Mucosa of descending colon (tissue), 3 donors: ENCODE measurements at places on chromosomes 5 and 9. TPM values are rescaled to one million over a fixed set of nuclear protein-coding genes. Genes with fewer than 3 reads are reported as not detected.
A peak's percentile ranks its signal among the peaks of the same experiment; 100 is the strongest.

HAPLN1 gene
- 0.93 TPM for total RNA-seq

LSM11 gene
- 4.7 TPM for total RNA-seq

THBS4 gene
- total RNA-seq, result 26.2 TPM

PGGT1B gene
- total RNA-seq, result 75.8 TPM

SPINK14 gene
- not detected for total RNA-seq

PNPLA7 gene
- total RNA-seq, result 17.2 TPM

IFNW1 gene
- not detected for total RNA-seq

KCTD16 gene
- 0.22 TPM for total RNA-seq

C9orf153 gene
- total RNA-seq, result not detected

DNA sequence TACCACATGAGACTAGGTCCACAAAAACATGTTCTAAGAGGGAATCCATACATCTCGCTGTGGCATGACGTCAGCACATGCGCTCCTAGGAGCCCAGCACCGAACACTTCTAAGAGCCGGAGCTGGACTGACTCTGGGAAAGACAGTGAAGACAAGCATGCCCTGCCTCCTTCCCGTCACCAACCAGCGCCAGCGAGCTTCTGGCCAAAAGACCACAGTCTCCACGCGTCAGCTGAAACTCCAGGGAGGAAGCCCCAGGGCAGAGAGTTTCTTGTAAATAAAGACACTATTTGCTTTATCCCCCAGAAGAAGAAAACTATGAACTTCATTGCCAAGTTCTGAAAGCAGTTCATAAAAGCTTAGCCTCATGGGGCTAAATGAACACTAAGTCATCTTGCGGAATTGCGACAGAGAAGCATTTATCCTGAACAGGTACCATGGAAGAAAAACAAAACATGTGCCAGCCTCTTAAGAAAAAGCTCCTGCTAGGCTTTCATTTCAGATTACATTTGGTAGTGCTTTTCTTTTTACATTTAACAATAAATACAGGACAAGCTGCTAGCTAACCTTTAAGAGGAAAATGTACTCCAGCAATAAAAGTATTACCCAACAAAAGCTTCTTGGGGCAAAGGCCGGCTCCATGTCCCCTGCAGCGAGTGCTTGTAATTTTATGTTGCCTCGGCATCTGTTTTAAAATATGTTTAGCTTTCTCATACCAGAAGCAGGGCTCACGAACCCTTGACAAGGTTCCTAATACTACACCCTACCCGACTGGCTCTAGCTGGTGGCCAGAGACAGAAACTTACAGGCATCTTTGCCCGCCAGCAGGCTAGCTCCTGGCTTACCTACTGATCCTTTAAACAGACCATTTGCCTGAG is 96.5 kb downstream of the PRRT1B start:
- DNase-seq, result peak; percentile 70

DNA sequence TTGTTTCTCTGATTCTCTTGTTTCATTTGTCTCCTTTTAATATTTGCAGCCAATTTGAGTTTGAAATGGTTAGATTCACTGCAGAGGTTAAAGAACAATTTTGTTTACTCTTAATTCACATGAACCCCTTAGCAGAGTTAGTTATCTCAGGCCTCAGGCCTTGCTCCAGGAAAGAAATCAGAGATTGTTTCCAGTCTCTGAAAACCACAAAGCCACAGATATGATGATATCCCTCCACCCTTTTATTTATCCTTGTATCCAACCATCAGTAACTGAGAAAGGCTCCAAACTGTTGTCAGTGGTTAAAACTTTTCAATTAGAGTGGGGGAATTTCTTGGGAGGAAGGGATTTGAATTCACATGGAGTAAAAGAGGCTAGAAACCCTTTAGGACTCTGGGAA is 406.0 kb upstream of the DMAC1 start:
- DNase-seq, result no peak

DNA sequence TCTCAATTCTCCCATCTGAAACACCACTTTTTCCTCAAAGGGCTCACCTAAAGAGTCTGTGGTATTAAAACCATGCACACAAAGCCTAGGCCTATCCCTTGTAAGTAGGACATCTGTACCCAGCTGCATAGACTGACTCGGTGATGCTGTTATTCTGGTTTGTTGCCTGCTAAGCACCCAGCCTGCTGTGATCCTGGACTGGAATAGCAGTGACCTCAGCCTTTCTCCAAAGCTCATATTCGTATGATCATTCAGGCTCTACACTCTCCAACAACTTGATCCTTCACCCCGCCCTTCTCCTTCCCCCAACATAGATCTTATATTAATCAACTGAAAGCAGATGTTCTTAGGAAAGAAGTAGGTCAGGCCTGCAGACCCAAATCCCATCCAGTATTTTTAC is 81.4 kb upstream of the WWC1 start:
- DNase-seq, result no peak

DNA sequence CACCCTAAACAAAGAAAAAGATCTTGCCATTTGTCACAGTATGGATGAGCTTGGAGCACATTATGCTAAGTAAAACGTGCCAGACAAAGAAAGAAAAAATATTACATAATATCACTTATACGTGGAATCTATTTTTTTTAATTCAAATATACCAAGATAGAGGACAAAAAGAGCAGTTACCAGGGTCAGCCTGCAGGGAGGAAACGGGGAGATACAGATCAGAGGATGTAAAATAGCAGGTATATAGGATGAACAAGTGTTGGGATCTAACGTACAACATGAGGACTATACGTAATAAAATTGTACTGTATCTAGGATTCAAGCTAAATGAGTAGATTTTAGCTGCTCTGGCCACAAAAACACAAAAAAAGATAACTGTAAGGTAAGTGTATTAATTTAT is 247.5 kb downstream of the TMEM161B start:
- no peak for DNase-seq

DNA sequence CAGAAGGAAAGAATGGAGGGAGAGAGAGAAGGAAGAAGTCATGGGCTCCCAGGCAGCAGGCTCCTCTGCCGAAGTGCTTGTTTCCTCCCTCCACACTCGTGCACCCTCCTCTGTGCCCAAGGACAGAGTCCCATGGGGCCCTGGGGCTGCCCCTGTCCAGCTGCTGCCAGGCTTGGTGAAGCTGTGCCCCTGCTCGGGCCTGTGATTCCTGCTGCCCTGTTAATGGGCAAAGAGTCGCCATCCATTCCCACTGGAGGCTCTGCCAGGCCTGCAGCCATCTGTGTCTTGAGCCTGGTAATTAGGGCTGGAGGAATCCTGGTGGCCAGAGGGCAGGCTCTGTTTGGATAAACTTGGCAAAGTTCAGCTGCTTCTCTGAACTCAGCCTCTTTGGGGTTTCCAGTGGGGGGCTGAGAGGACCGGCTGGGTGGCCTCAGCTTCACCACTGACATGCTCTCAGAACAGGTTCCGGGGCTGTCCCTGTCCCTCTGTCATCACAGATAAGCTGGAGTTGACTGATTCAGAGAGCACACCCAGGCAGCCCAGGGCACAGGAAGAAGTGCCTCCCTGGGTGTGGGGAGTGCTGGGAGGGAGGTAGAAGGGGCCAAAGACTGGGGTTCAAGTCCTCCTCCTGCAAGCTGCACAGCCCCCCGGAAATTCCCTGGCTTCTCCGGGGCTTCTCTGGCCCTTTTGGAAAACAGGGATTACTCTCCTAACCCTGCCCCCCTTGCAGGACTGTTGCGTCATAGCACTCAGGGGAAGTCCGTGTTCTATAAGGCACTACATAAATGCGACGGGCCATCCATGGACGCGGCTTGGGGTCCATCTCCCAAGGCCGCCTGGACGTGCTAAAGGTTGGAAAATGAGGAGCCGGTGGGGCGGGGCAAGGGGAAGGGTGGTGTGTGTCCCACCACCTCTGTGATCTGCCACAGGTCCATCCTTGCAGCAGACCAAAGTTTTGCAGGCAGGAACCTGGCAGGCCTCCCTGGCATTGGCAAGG is 154.8 kb downstream of the PAX5 start:
- DNase-seq, result no peak

DNA sequence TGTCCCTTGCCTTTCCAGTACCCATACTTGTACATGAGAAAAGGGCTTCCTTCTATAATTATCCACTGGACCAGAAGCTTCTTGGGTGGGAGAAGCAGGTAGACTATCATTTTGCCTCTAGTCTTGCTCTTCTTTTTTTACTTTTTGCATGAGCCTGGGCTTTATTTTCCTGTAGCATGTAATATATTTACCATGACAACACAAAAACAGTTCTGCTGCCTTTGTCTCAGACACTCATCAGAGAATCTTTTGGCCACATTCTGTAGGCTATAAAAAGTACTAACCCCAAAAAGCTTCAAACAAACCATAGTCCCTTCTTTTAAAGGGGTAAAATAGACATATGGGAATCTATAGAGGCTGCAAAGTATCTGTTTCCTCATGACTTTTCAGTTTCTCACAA is 339.2 kb upstream of the PIK3R1 start:
- DNase-seq, result no peak

GRCh38 chr5:132907161-132907560 is 33.7 kb downstream of the LEAP2 start:
- DNase-seq, result no peak

GRCh38 chr5:141846031-141846430 is 32.2 kb downstream of the PCDH1 start:
- DNase-seq, result no peak

DNA sequence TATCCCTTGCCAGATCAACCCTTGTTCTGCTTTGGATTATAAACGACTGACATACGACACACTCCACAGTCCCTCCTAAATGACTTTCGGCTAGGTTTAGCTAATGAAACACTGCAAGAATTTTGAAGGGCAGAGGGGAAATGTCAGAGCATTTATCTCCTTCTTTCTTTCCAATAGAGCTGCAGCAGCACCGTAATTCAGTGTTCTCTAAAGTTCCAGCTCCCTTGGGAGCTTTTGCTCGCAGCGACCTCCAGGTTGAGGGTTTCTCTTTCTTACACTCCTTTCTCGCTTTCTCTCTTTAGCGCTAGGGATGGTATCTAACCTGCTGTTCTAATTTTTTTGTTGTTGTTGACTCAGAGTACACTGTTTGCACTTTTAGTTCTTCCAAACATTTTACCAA is 467.1 kb upstream of the ST8SIA4 start:
- DNase-seq, result no peak

DNA sequence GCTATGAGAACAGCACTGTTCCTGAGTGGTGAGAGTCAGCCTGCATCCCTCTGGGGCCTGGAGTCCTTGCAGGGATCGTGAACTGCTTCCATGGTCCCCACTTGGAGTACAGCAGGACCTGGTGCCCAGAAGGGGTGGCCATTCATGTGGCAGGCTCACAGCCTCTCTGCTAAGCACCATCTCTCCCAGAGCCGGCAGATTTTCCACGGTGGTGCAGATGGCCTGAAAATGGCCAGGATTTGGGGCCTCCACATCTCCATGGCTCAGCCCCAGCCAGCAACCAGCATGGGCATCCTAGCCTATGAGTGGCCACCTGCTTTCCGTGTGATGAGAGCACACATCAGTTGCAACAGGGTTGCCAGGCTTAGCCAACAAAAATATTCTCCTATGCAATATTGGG is 33.9 kb upstream of the SEMA4D start:
- DNase-seq, result no peak

DNA sequence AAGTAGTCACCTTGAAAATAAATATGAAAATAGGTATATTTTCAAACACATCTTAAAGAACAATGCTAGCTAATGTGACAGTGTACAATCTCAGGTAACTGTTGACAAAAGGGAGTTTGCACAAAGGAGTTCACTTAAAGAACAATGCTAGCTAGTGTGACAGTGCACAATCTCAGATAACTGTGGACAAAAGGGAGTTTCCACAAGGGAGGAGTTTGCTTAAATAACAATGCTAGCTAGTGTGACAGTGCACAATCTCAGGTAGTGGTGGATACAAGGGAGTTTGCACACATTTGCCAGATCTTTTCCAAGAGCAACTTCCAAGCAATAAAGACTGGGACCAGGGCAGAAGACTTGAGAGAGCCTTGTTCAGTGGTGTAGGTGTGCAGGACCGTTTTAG is 442.9 kb upstream of the FTMT start:
- DNase-seq, result no peak

- DNase-seq, result no peak
Observed at GRCh38 chr9:16484744-16485143, 385.7 kb downstream of the BNC2 start.

GRCh38 chr9:84146893-84147710 is 166.5 kb downstream of the RMI1 start:
- DNase-seq, result no peak

DNA sequence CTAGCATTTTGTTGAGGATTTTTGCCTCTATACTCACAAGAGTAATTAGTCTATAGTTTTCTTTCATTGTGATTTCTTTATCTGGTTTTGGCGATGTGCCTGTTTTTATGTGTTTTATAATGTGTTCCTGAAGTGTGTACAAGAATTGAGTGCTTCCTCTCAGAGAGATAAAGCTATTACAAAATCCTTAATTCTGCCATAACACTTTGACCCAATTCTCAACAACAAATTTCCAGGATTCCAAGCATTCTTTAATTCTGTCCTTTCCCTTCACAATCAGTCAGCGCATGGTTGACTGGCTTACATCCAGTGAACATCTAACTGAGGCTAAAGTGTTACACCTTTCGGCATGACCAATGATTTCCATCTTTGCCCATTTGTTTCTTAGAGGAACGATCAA is 282.9 kb upstream of the MVB12B start:
- DNase-seq, result no peak

DNA sequence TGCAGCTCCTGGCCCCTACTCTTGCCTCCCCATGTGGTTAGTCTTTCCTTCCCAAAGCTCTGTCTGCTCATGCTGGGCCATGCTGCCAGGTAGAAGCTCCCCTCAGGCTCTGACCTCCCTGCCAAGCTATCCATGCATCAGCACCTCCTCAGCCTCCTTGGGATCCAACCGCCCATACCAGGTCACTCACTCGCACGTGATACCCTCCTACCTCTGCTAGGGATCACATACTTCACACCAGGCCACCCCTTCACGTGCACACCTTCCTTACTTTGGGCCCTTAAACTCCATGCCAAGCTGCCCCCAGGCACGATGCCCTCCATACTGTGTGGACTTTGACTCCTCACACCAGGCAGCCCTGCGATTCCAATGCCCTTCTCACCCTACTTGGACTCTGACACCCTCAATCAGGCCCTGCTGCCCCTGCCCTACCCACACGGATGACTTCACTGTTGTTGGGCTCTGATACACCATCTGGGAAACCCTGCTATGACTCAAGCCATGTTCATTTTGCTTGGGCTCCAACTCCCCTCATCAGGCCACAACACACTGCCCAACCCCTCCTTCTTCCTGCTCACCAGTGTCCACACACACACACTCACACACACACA is 34.1 kb downstream of the ZNF483 start:
- DNase-seq, result no peak
